ENCODE measurements at places on chromosomes 2 and 18.

- DNase-seq = no peak
These were observed 2.7 kb downstream of the MAP4K3 start for GRCh38 chr2:39434233-39434897.

DNA sequence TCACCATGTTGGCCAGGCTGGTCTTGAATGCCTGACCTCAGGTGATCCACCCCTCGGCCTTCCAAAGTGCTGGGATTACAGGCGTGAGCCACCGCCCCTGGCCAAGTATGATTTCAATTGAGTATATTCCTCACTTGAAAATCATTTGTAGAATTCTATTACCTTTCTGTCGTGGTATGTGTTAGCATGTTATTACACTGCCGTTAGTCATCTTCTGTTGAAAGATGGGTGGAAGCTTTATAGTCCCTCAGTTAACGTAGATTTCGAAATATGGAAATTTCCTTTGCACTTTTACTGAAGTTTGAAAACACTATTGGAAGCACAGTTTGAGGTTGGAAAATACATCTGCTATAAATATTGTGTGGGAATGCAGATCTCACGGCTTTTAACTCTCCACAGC lies 14.7 kb downstream of the NIFK start:
- DNase-seq = no peak

GRCh38 chr2:149527998-149528755 lies 59.4 kb downstream of the MMADHC start:
- no peak for DNase-seq

GRCh38 chr2:239669181-239669898 lies 268.5 kb upstream of the HDAC4 start:
- no peak for DNase-seq

DNA sequence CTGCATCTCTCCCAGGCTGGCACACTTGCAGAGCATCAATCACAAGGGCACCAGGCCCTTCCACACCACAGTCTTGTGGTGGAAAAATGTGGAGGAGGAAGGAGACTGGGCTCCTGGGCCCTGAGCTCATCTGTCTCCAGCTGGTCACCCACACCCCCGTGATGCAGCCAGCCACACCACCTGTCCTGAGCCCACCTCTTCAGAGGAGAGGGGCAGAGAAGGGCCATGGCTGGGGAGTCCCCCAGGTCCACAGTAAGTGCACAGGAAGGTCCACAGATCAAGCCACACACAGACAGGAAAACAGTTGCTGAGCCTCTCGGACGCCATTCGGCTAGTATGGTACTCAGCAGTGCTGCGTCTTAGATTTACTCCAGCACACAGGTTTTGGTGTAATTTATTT lies 203.5 kb upstream of the SALL3 start:
- no peak for DNase-seq

All from NCI-H1930 (cell line).